ENCODE measurements at places on chromosomes 4 and X.

- DNase-seq: no peak
Measured at GRCh38 chrX:99142745-99143144, 1267.3 kb downstream of the PCDH19 start.

DNA sequence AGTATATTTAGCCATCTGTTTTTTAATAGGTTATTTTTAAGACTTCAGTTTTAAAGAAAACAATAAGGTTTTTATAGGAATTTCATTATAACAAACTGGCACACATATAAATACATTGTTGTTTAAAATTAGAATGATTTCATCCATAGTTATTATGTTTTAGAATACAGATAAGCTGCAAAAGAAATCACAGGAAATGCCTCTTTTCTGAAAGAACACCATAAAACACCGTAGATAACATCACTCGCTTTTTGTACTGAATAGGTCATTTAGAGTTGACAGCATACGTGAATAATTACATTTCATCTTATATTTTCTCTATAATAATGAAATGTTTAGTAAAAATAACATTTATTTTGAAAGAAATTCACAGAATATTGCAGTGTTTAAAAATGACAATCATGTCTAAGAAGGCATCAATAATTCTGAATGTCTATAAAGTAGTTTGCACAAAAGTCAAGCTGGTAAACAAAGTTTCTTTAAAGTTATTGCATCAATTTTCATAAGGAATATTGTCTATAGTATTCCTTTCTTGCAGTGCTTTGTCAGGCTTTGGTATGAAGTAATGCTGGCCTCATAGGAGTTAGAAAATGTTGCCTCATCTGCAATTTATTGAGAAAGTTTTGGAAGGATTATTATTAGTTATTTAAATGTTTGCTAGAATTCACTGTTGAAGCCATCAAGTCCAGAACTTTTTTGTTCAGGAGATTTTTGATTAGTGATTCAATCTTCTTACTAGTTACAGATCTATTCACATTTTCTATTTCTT is 17.9 kb upstream of the VEGFC start:
- no peak for DNase-seq

GRCh38 chr4:92129408-92129994 is 174.3 kb upstream of the GRID2 start:
- DNase-seq: no peak

GRCh38 chr4:57191523-57192034 is 81.4 kb upstream of the IGFBP7 start:
- DNase-seq: no peak

- DNase-seq: no peak
Measured at GRCh38 chr4:112978691-112979472, 70.6 kb upstream of the ANK2 start.

GRCh38 chr4:153791746-153792617 is 3.1 kb upstream of the SFRP2 start:
- DNase-seq: no peak
